NCI-H1105 (cell line): ENCODE measurements at places on chromosomes 5 and 9.

GRCh38 chr5:158378931-158379330 lies 520.0 kb upstream of the CLINT1 start:
- DNase-seq: no peak

- no peak for DNase-seq
These were observed 7.8 kb upstream of the LHX2 start for GRCh38 chr9:124003636-124004349.

GRCh38 chr9:129071526-129072126 lies 9.3 kb upstream of the DOLPP1 start:
- DNase-seq: no peak

DNA sequence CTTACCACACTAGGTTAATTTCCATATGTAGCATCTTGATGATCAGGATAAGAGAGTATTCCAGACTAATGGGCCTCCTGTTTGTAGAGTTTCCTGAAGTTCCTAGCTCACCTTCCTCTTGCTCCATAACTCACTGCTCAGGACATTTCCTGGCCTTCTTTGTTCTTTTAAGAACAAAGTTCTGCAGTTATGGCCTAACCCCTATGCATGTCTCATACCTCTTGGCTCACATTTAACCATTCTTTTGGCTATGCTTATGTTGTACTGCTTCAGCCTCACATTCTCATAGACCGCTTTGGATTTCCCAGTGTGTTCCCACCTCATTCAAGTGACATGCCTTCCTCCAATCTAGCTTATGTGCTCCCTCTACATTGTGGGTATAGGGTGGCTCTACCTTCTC lies 40.5 kb upstream of the HMGCS1 start:
- no peak for DNase-seq

GRCh38 chr5:13498279-13498678 lies 446.2 kb downstream of the DNAH5 start:
- no peak for DNase-seq

- DNase-seq: no peak
These were observed 12.9 kb downstream of the MTRR start for GRCh38 chr5:7881816-7882215.

DNA sequence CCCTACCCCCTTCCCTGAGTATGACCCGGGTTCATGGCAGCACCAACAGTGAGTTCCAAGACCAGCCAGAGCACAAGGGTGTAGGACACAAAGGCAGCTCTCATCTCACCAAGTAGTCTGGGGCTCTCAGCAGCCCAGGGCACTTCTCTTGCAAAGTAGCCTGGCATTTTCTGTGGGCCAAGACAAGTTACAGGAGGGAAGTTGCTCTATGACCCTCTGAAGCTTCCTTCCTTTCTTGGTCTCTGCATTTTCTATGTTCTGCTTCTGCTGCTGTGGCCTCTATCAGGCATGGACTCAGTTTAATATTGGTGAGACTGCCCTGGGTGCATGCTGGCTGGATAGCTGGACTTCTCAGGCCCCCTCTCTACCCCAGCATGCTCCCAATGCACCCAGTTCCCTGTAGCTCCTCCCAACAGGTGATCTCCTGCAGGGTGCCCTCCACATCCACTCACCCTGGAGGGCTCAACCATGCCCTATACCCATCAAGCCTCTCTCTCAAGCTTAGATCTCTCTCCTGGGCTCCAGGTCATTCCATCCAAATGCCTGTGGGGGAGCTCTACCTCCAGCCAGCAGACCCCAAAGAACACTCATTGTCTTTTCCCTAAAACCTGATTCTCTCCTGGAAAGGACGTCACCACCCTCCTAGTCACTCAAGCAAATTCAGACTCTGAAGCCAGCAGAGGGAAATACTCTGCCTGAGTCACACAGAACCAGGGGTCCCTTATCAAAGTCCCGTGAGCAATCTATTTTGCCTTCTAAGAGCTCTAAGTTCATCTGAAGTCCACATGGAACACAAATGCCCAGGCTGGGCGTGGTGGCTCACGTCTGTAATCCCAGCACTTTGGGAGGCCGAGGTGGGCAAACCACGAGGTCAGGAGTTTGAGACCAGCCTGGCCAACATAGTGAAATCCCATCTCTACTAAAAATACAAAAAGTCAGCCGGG lies 13.8 kb downstream of the TBC1D2 start:
- no peak for DNase-seq

GRCh38 chr9:3962496-3962895 lies 337.4 kb downstream of the GLIS3 start:
- DNase-seq: no peak

- DNase-seq: peak; percentile 11
These were observed 554 bp downstream of the JAK2 start for GRCh38 chr9:4985386-4986266.

GRCh38 chr5:14870337-14871213 lies 1.0 kb downstream of the ANKH start:
- no peak for DNase-seq

DNA sequence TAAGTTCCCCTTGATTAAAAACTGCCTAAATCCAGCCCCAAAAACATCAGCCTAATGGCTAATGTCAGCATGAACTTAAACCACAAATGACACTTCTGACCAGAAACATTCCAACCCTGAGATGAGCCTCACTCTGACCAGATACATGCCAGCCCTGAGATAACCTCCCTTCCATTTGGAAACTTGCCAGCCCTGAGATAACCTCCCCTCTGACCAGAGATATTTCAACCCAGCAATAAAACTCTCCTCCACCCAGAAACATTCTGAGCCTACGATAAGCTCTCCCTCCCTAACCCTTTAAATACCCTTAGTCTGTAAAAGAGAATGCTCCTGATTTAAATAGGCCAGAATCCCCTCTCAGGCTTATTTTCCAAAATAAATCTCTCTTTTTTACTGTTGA lies 1035.7 kb upstream of the NUDT12 start:
- no peak for DNase-seq

DNA sequence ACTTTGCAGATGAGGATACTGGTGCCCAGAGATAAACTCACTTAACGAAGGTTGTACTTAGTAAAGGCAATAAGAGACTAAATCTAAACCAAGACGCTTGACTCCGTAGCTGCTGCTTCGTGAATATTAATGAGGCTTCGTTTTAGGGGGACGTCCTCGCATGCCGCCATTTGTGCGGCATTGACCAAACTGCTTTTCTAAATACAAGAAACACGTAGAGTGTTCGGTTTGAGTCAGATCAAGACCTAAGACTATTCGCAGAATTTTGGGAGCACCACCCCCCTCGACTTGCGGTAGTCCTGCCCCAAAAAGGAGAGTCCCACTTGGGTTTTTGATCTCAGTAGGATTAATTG lies 1.1 kb downstream of the NPM1 start:
- DNase-seq: no peak

- DNase-seq: no peak
These were observed 17.9 kb downstream of the NIPAL4 start for GRCh38 chr5:157477814-157478494.

DNA sequence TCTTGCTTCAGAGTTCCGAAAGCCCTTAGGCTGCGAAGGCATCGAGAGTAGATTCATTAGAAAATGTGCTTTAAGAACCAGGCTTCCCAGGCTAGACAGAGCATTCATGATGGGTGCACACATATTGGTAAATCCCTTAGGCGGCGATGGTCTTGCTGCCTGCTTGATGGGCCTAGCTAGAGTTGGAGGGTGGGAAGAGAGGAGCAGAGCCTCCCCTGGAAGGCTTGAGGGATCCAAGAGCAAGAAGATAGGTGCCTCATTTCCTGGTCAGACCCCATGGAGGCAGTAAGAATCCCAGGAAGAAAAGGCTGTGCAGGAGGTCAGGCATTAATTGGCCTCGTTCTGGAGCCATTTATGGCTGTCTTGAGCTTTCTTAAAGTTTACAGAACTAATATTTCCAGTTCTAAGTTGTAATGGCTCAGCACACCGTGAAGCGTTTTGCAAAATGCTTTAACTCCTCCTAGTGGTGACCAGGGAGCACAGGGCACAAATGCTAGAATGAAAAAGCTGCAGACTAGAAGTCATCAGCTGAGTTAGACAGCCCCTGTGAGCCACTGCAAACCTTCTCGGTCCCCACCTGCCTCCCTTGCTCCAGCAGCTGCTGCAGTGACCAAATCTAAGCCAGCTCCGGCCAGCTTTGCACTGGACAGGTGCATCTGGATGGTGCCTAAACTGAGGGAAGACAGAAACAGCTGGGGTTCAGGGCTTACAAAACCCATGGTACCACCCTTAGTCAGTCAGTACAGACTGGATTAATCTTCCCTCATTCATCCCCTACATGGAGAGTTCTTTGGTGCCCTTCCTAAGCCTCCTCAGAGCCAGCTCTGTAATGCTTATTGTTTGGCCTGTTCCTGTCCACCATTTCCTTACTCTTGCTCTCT lies 14.7 kb downstream of the SLC45A2 start:
- DNase-seq: no peak

DNA sequence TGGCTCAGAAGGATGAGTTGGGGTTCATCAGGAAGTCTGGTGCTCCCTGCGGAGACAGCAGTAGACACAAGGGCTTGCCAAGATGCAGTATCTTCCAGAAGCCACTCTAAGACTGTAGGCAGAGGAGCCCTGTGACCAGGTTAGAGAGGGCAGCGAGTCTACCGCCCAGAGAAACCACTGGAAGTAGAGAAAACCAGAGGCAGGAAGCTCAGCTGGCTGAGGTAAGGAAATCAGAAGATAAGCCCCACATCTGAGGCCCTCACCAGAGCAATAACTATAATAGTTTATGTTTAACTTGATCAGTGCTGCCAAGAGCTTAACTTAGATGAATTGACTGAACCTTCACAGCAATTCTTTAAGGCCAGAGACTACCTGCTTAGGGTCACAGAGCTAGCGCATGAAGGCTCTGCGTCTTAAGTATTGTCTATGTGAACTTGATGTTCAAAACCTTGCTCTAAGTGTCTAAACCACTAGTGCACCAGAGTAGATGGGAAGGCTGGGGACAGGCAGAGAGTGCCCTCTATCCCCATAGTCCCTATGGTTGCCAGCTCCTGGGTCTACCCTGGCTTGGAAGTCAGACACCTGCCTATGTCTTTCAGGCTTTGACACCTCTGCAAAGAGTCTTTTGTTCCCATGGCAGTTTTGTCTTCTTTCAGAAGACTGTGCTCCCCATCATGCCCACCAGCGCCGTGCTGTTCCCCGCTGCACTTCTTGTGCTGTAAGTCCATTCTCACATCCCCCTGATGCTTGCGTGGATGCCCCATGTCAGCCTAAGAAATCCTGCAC lies 228.2 kb upstream of the KLF4 start:
- no peak for DNase-seq

GRCh38 chr5:72608297-72608696 lies 101.1 kb upstream of the ZNF366 start:
- DNase-seq: no peak

DNA sequence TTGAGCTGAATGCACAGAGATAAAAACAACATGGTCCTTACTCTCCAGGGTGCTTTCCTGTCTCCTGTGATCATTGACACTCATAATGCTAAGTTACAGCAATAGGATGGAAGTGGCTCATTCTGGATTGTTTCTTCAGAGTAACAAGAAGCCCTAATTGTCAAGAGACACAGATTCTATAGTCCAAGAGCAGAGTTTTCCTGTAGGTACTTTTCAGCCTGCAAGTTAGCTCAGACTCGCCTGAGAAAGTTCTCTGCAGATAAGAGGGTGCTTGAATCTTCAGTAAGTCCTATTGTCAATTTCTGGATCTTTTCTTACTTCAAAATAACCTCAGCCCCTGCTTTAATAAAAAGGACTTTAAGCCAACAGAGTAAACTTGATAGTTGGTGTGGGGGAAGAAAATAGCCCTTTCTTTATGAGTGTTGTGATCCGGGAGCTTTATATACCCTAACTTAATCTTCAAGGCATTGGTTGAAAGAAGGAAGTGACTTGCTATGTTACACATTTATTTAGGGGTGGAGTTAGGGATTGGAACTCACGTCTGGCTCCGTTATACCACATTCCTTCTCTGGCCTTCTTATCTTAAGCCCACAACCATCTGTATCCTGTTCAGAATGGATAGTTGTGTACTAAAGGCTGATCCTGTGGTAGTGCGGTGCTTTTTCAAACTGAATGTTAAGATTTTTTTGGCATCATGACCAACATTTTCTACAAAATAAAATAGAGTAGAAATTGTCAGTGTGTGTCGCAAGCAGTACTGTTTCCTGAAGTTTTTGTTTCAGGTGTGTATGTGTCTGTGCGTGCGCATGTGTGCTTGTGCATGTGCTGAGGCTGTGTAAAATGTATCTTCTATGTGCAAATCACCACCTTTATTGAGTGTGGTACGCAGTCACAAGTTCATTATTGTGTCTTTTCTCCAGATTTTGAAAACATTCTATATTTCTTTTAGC lies 173.9 kb downstream of the WDR70 start:
- DNase-seq: no peak

GRCh38 chr5:163439092-163439425 lies 1.7 kb downstream of the CCNG1 start:
- DNase-seq: no peak

GRCh38 chr5:170327168-170327567 lies 29.6 kb upstream of the LCP2 start:
- DNase-seq: no peak

DNA sequence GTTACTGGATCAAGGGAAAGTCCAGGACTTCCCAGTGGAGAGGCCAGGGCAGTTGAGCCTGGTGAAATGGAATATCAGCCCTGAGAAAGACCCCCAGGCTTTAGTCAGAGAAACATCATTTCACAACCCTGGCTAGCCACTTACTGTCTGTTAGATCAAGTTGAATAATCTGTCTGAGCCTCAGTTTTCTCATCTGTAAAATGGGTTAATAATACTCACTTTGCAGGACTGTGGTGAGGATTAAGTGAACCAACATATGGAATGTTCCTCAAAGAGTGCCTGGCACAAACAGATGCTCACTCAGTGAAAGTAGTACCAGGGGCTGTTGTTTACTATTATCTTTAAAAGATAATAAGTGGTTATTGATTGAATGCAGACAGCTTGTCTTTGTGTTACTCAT lies 110.5 kb downstream of the SV2C start:
- no peak for DNase-seq

DNA sequence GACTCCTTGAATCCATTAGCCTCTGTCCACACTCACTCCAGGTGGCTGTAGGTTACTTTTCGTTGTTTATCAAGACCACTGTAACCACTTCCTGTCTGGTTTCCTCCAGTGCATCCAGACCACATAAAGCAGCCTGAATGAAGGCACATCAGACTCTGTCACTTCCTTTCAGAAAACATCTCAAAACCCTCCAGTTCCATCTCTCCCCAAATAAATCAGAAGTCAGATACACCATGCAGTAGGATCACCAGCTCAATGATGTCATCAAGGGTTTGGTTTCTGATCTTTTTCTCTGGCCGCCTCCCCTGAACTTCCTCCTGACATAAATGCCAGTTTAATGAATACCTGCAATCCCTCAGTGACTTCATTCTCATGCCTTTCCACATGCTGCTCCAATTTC lies 161.2 kb downstream of the ZNF462 start:
- no peak for DNase-seq

DNA sequence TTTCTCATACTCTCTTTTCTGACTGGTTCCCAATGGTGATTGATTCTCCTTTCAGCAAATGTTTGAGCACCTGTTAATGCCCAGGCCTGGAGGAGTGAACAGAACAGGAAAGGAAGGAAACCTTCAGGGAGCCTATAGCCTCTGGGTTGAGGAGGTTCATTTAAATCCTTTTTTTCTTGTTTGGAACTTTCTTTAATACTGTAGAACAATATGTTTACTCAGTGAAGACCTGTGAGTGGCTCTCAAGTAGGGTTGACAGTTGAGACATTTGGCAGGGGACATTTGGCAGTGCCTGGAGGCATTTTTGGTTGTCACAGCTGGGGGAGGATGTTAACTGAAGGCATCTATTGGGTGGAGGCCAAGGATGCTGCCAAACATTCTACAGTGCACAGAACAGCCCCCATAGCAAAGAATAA lies 6.1 kb upstream of the FAM120AOS start:
- no peak for DNase-seq

- DNase-seq: no peak
These were observed 62.4 kb downstream of the RAI14 start for GRCh38 chr5:34718516-34718915.
